Skeletal muscle cell (primary cell): ENCODE measurements at places on chromosomes 12 and 14.
A peak's percentile ranks its signal among the peaks of the same experiment; 100 is the strongest.

DNA sequence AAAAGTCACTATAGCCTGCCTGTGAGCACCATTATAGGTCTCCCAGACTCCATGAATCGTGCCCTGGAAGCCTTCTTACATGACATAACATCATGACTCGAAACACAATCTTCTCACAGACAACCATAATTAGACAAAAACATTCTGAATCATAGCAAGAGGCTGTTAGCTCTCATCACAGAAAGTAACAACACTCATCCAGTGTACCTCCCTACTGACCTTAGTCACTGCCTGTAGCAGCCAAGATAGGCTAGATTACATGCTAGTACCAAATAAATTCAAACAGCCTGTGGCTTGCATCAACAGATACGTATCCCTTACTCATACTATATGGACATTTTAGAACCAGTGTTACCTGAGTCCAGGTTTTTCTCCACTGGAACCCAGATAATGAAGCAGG is 663.8 kb upstream of the FOXG1 start:
- DNase-seq: peak; percentile 59

DNA sequence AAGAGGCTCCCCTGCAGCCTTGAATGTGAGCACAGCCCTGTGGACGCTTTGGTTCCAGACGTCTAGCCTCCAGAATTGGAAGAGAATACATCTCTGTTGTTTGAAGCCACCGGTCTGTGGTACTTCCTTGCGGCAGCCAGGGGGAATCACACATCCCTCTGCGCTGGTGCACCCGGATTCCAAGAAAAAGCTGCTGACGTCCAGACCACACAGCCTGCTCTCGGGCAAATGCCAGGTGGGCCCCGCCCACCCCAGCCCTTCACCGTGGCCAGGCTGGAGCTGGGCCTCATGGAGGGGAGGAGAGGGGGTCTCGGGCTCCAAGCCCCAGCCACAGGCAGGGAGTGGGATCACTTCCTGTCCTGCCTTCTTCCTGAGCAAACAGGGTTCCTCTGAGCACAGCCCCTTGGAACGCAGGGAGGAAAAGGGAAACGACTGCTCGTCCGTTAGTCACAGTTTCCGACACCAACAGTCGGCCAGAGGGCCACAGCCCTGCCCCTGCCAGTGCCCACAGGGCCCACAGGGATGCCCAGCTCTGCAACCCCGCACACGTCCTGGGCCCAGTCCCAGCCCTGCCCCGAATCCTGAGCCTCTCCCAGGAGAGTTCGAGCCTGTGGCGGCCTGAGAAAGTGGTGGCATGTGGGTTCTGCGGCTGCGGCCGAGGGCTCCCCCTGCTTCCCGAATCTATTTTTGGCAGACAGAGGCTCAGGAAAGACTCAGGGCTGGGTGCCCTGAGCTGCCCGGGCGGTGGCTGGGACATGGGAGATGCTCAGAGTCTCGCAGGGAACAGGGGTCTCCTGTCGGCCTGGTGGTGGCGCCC is 85.3 kb downstream of the RFLNA start:
- peak; percentile 67 for DNase-seq

- no peak for DNase-seq
These were observed 15.2 kb upstream of the PTPRB start for GRCh38 chr12:70652451-70652850.

DNA sequence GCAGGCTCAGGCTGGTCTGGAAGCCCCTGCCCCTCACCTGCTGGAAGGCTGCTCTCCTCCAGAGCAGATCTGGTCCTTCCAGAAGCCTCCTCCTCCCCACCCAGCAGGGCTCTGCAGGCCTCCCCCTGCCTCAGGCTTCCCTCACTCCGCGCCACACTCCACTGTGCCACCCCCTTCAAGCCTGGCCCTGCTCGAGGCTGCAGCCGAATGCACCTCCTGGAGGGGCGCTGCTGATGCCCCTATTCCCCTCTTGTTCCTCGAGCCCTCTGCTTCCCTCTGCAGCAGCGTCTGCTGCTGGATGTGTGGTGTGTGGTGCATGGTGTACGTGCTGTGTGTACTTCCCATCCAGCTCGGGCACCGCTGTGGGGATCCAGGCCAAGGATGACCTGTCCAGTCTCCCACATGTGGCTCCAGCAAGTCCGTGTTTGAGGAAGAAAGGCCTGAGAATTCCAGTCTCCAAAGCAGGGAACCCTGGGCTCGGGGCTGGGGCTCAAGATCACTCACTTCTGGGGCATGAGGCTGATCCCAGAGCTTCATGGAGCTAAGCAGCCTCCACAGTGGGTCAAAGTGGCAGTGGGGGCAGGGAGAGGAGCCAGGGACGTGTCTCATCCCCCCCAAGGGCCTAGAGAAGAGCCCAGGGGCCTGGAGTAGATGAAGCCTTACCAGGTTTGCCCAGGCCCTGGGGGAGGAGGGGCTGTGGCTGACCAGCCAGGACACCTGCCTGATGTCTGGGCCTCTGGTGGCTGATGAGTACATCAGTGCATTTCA is 136.0 kb upstream of the C14orf180 start:
- DNase-seq: no peak

GRCh38 chr12:57238854-57239554 is 9.5 kb downstream of the SHMT2 start:
- DNase-seq: peak; percentile 51

GRCh38 chr12:109450980-109451379 is 26.1 kb downstream of the KCTD10 start:
- DNase-seq: no peak

DNA sequence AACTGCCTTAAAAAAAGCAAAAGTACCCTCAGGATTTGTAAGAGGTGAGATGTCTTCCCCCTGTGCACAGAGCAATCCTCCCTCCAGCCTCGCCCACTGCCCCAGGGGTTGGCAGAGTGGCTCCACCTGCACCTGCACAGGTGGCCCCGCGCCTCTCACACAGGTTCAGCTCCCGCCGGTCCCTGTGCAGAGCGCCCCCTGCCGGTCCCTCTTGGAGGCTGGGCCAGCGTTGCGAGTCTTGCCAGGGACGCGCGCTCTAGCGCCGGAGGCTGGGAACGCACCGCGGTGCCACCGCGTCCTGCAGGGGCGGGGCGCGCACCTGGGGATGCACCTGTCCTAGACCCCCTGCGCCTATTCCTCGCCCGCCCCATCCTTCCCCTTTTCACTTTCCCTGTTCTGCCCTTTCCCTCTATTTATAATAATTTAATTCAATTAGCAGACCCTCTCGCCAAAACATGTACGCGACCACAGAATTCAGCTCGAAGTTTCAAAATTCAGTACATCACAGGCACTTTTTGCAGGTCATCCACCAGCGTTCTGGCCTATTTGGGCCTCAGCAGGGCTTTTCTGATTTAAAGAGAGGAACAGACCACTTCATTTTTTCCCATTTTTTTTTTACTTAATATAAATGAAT is 618.6 kb downstream of the AACS start:
- no peak for DNase-seq

DNA sequence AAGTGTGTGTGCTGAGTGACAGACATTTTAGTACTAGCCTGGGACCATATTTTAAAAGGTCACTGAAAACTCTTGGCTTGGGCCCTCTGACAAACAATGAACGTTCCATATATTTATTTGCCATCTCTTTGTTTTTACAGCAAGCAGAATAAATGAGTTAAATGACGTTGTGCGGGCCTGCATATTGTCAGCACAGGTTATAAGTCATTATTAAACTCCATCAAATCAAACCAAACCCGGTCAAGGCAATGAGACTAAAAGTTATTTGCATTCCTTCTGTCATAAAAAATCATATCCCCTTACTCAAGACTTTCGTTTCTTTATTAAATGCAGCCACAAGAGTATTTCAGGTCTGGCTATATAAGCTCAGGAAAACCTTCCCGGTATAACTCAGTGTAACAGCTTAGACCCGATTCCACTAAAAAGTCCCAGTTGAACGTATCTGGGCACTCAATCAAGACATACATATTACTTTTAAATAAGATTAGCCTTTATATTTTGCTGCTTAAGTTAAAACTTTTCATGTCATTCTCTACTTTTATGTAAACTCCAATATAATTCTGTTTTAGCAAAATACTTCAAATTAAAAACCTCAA is 84.9 kb downstream of the DICER1 start:
- no peak for DNase-seq

DNA sequence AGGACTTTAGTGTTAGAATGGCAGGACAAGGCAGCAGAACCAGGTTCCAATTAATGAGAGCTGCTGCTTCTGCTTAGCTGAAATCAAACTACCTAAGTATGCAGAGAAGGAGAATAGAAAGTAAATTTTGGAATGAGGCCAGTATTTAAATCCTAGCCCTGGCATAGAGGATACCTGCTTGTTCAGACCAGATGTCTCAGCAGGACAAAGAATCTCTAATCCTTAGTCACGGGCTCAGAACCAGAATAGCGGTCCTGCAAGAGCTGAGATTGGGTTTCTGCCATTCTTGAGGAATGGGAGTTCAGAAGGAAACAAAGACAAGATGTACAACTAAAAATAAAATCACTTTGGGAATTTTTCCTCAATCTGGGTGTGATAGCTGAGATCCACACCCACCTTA is 550.8 kb upstream of the TMEM132C start:
- no peak for DNase-seq

DNA sequence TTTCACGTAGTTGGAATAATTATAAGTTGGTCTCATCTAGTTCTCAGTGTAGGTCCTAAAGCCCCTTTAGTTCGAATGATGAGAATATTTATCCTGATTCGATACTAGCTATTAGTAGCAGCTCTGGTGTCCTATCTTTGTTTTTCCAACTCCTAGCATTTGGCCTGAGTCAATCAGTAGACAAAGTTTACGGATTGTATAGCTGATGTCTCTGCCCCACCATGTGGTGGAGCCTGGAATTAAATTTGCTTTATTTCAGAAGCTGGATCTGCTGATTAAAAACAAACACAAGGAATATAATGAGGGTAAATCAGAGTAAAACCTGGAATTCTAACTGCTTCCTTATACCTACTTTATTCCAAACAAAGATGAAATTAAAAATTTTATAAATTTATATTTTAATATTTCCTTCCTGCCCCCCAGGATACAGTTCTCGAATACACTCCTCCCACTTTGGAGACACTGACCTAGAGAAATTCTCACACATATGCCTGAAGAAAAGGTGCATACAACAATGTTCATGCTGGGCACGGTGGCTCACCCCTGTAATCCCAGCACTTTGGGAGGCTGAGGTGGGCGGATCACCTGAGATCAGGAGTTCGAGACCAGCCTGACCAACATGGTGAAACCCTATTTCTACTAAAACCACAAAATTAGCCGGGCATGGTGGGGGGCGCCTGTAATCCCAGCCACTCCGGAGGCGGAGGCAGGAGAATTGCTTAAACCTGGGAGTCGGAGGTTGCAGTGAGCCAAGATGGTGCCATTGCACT is 7.6 kb upstream of the BRMS1L start:
- no peak for DNase-seq

GRCh38 chr12:59708484-59708883 is 112.7 kb downstream of the SLC16A7 start:
- no peak for DNase-seq

GRCh38 chr14:59377491-59377890 is 87.7 kb downstream of the GPR135 start:
- DNase-seq: no peak

DNA sequence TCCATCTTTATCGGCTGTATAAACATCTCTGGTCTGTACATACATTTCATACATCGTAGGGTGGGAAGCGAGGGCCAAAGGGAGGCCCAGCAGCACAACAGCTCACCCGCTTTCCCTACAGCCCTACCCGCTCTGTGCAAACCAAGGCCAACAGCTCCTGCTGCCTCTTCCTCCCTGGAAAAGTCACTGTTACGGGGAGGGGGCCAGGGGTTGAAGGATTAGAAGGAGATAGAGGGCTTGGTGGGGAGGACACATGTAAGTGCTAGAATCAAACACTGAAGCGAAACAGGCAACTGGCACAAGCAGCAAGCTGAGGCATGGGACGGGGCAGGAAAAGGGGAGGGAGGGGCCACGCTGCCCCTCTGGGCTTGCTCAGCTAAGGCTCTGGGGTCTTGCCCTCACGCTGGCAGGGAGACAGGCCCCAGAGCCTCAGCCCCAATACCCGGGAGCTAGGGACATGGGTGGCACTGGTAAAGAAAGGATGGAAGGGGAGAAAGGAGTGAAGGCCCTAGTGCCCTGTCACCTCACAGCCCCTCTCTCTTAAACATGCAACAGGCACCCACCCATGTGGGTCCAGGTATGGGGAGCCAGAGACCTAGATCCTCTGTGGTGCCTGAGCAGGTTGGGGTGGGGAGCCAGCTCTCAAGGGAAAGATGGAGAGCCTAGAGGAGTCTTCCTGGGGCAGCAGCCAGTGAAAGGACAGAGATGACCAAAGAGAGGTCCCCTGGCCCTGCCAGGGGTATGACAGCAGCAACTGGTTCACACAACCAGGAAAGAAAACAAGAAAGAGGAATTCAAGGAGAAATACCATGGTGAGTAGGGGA is 14.4 kb downstream of the SPRYD3 start:
- DNase-seq: no peak
